ENCODE measurements at places on chromosomes 1 and 21. TPM values are rescaled to one million over a fixed set of nuclear protein-coding genes. Genes with fewer than 3 reads are reported as not detected.
A peak's percentile ranks its signal among the peaks of the same experiment; 100 is the strongest.

LEMD1 gene
- total RNA-seq = 17.2 TPM

DNA sequence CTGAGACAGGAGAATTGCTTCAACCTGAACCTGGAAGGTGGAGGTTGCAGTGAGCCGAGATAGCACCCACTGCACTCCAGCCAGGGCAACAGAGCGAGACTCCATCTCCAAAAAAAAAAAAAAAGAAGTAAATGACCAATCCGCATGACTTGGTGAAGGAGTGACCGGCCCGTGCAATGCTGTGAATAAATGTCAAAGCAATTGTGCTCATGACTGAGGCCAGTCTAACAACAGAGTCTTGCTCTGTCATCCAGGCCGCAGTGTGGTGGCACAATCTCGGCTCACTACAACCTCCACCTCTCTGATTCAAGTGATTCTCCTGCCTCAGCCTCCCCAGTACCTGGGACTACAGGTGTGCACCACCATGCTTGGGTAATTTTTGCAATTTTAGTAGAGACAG is 27.8 kb upstream of the SLC19A1 start:
- H3K27ac ChIP-seq = no peak overlapping the region
- no peak for DNase-seq
- H3K36me3 ChIP-seq = no peaks in the 10 kb centered on the region
- no peaks in the 10 kb centered on the region for H3K4me1 ChIP-seq
- H3K4me3 ChIP-seq = no peak overlapping the region
- H3K27me3 ChIP-seq = peaks cover 78% of the 10 kb centered on the region

GRCh38 chr1:161956097-161956496 is 67.6 kb downstream of the OLFML2B start:
- H3K4me1 ChIP-seq = peaks cover 22% of the 10 kb centered on the region
- no peak overlapping the region for H3K27ac ChIP-seq
- H3K36me3 ChIP-seq = peaks cover 7% of the 10 kb centered on the region
- DNase-seq = no peak
- H3K4me3 ChIP-seq = no peak overlapping the region
- H3K27me3 ChIP-seq = no peaks in the 10 kb centered on the region

EPHA8 gene
- total RNA-seq = not detected

- no peak overlapping the region for H3K27ac ChIP-seq
- no peaks in the 10 kb centered on the region for H3K36me3 ChIP-seq
- no peaks in the 10 kb centered on the region for H3K4me1 ChIP-seq
- H3K4me3 ChIP-seq = no peak overlapping the region
- peaks cover 30% of the 10 kb centered on the region for H3K27me3 ChIP-seq
These were observed 1.6 kb downstream of the PADI4 start for GRCh38 chr1:17309426-17310067.

GRCh38 chr1:245481261-245481660 is 326.5 kb downstream of the KIF26B start:
- no peak for DNase-seq
- no peaks in the 10 kb centered on the region for H3K27me3 ChIP-seq
- H3K4me3 ChIP-seq = no peak overlapping the region
- H3K27ac ChIP-seq = no peak overlapping the region
- no peaks in the 10 kb centered on the region for H3K36me3 ChIP-seq
- peaks cover 13% of the 10 kb centered on the region for H3K4me1 ChIP-seq

- H3K36me3 ChIP-seq = peaks cover 4% of the 10 kb centered on the region
- peaks cover 46% of the 10 kb centered on the region for H3K4me1 ChIP-seq
- DNase-seq = peak; percentile 58
- H3K4me3 ChIP-seq = peak overlapping the region; percentile 42
- no peaks in the 10 kb centered on the region for H3K27me3 ChIP-seq
These were observed 158.8 kb downstream of the TOMM20 start for GRCh38 chr1:234969581-234970400.

DNA sequence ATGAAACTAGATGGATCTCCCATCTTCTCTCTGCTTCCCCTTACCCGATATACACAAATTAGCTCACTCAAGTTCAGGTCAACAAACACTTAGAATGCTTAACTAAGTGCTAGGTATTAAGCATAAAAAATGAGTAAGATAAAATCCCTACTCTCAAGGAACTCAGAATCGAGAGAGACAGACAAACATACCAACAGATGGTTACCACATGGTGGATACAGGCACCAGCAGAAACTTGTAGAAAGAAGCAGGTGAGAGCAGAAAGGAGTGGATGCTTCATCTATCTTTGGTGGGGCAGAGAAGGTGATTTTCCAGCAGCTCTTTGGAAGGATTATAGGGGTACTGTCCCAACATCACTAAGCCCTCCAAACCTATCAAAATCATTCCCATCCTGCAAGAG is 32.2 kb downstream of the C8B start:
- no peaks in the 10 kb centered on the region for H3K27me3 ChIP-seq
- H3K4me1 ChIP-seq = no peaks in the 10 kb centered on the region
- no peak overlapping the region for H3K27ac ChIP-seq
- no peak for DNase-seq
- H3K36me3 ChIP-seq = no peaks in the 10 kb centered on the region
- no peak overlapping the region for H3K4me3 ChIP-seq

SPRR4 gene
- not detected for total RNA-seq

GUK1 gene
- 262 TPM for total RNA-seq

DNA sequence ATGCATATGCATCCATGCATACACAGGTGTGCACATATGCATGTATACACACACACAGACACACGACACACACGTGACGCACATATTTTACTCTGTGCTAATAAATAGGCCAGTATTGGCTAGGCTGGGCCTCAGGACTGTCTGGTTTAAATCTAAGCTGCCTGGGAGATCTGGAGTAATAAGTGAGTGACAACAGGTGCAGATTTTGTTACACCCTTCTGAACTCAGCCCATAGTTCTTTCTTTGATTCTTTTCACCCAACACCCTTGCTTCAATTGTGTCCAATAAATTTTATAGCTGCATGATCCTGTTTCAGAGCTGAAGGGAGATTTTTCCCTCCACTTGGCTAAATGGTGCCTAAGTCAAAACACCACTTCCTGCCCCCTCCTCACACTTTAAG is 132.8 kb downstream of the FGGY start:
- no peaks in the 10 kb centered on the region for H3K36me3 ChIP-seq
- H3K27me3 ChIP-seq = no peaks in the 10 kb centered on the region
- no peak overlapping the region for H3K27ac ChIP-seq

GRCh38 chr21:28464095-28464494 is 528.6 kb downstream of the LTN1 start:
- no peaks in the 10 kb centered on the region for H3K36me3 ChIP-seq
- no peak overlapping the region for H3K27ac ChIP-seq
- no peak overlapping the region for H3K4me3 ChIP-seq
- no peaks in the 10 kb centered on the region for H3K27me3 ChIP-seq
- DNase-seq = no peak

C4BPA gene
- total RNA-seq = 1.0 TPM

DNA sequence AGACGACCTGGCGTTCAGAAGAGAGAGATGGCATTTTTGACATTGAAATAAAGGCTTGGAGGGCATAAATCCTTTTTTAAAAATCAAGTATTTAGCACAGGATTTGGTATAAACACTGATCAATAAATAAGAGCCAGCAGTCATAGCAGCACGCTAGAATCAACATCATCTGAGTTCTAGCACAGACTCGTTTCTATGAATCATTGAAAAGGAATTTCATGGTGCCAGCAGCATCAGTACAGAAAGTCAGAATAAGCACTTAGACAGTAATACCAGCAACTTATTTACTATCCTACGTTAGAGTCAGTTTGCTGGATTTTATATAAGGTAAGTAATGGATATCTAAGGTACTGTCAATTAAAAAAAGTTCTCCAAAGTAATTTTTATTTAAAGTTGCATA is 119.3 kb downstream of the HLCS start:
- DNase-seq = no peak
- H3K36me3 ChIP-seq = no peaks in the 10 kb centered on the region
- no peak overlapping the region for H3K27ac ChIP-seq
- H3K4me3 ChIP-seq = no peak overlapping the region

- H3K4me1 ChIP-seq = peaks cover 72% of the 10 kb centered on the region
- no peaks in the 10 kb centered on the region for H3K27me3 ChIP-seq
- peak overlapping the region; percentile 68 for H3K27ac ChIP-seq
- H3K4me3 ChIP-seq = peak overlapping the region; percentile 67
- H3K36me3 ChIP-seq = peaks cover 94% of the 10 kb centered on the region
These were observed 5.2 kb downstream of the TMEM63A start for GRCh38 chr1:225876900-225877510.

GRCh38 chr1:5993556-5994491 is 1.6 kb upstream of the NPHP4 start:
- peak overlapping the region; percentile 74 for H3K4me3 ChIP-seq
- H3K36me3 ChIP-seq = peaks cover 27% of the 10 kb centered on the region
- H3K27me3 ChIP-seq = no peaks in the 10 kb centered on the region
- peak overlapping the region; percentile 37 for H3K27ac ChIP-seq
- H3K4me1 ChIP-seq = no peaks in the 10 kb centered on the region

- H3K27ac ChIP-seq = no peak overlapping the region
- H3K27me3 ChIP-seq = peaks cover 100% of the 10 kb centered on the region
- no peaks in the 10 kb centered on the region for H3K4me1 ChIP-seq
- no peak overlapping the region for H3K4me3 ChIP-seq
- DNase-seq = no peak
- H3K36me3 ChIP-seq = no peaks in the 10 kb centered on the region
These were observed 167.9 kb upstream of the ZC3H12A start for GRCh38 chr1:37306461-37306860.

SMIM1 gene
- total RNA-seq = 4.2 TPM

DNA sequence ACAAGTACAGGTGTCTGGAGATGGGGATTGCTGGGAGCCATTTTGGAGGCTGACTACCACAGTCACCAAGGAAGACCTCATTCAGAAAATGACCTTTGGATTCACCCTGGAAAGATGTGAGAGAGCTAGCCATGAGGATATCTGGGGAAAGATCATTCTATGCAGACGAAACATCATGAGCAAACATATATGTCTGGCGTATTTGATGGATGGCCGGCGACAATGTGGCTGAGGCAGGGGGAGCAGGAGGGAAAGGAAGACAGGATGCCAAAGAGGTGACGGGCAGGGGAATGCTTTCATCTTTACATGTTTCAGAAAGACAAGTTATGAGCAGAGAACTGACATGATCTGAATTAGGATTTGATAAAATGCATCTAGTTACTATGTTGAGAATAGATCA is 61.5 kb upstream of the SOX13 start:
- DNase-seq = no peak
- H3K4me3 ChIP-seq = no peak overlapping the region
- H3K4me1 ChIP-seq = no peaks in the 10 kb centered on the region

DDI2 gene
- 27.0 TPM for total RNA-seq

DNA sequence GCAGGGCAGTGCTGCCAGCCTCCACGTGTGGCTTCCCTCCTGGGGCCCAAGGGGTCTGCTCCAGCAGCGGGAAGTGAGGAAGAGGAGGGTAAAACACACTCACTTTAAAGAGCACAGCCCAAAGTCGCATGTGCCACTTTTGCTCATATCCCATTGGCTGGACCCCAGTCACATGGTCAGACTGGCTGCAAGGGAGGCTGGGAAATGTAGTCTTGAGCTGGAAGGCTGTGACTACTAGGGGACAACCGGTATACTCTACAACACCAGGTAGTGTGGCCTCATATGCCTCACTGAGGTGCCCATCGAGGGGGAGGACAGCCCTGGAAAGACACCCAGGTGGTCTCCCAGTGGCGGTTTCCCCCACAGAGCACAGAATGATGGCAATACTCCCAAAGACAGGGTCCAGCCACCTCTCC is 45.2 kb downstream of the CAMK2N1 start:
- H3K27me3 ChIP-seq = no peaks in the 10 kb centered on the region
- H3K4me1 ChIP-seq = peaks cover 7% of the 10 kb centered on the region
- no peak overlapping the region for H3K4me3 ChIP-seq
- no peaks in the 10 kb centered on the region for H3K36me3 ChIP-seq

DNA sequence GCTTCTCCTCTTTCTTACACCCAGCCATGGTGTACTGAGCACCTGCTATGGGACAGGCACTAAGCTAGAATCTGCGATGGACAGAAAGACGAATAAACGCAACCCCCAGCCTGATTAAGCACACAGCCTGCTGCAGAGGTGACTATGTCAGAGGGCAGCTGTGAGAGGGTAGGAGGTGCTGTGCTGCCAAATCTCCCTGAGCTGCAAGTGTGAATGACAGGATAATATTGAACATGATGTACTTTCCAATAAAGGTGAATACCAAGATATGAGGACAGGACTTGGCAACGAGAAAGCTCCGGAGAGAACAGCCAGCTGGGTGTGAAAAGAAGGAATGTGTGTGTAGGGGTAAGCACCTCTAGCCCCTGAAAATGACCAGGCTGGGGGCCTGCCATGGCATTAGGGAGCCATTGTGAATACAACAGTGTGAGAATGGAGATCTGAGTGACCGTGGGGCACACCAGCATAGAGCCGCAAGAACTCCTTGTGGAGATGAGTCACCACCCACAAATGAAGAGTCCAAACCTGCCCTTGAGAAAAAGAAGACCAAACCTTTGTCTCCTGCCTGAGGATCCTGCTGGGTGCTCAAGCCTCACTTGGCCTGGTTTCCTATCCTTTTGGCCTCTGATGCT is 83.0 kb upstream of the ATF3 start:
- DNase-seq = no peak
- no peaks in the 10 kb centered on the region for H3K27me3 ChIP-seq
- no peak overlapping the region for H3K4me3 ChIP-seq
- H3K36me3 ChIP-seq = no peaks in the 10 kb centered on the region
- no peak overlapping the region for H3K27ac ChIP-seq
- no peaks in the 10 kb centered on the region for H3K4me1 ChIP-seq

GRCh38 chr1:184507165-184507564 is 120.3 kb downstream of the C1orf21 start:
- no peaks in the 10 kb centered on the region for H3K27me3 ChIP-seq
- no peaks in the 10 kb centered on the region for H3K36me3 ChIP-seq
- H3K27ac ChIP-seq = no peak overlapping the region
- no peak overlapping the region for H3K4me3 ChIP-seq

DNA sequence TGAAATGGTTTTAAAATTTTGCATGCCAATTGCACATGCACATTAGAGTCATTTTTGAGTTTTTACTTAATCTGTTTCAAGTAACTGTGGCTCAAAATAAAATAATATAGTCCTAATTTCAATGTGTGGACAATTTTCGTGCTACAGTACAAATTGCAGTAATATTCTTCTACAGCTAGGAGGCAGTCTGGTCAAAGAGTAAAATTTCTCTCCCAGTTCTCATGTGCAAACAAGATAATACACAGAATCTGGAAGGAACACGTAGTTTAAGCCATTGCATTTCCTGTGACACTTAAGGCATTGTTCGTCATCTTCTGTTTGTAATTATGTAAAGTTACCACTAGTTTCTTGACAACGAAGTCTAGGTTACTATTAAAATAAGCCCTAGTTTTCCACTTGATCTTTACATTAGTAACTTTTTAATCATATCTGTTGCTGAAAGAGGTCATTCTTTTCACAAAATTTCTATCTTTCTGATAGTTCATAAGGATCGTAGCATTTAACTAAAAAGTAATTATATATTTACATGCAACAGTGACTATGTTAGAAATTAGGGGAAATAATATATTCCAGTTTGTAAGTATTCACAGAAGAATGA is 28.9 kb downstream of the ODR4 start:
- H3K27ac ChIP-seq = no peak overlapping the region
- no peaks in the 10 kb centered on the region for H3K4me1 ChIP-seq
- H3K36me3 ChIP-seq = peaks cover 14% of the 10 kb centered on the region
- H3K27me3 ChIP-seq = no peaks in the 10 kb centered on the region

GRCh38 chr1:153968408-153968807 is 706 bp downstream of the CREB3L4 start:
- H3K27me3 ChIP-seq = no peaks in the 10 kb centered on the region
- DNase-seq = no peak
- peaks cover 31% of the 10 kb centered on the region for H3K4me1 ChIP-seq

BLACAT1 gene
- total RNA-seq = 14.2 TPM
